ENCODE measurements at places on chromosomes 3 and 15.

GRCh38 chr3:65889707-65890099 lies 149.0 kb downstream of the MAGI1 start:
- no peak for DNase-seq

GRCh38 chr3:30477149-30477921 lies 129.1 kb upstream of the TGFBR2 start:
- no peak for DNase-seq

DNA sequence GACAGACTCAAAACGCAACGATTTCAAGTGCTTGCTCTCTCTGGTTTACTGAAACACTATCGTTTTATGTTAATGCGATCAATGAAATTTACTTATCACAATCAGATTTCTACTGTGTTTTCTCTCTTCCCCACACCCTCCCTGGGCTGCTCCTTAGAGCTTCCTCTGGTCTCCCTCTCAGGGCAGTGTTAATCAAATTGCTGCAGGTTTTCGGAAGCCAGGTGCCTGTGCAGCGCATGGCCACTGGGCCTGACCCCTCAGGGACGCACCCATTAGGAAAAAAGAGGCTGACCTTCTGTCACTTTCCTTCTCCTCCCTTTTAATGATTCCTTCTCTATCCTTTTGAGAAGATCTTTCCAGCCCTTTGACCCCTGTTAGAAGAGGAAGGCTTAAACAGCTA lies 134.5 kb upstream of the ONECUT1 start:
- DNase-seq = no peak

- DNase-seq = no peak
Observed at GRCh38 chr3:87798567-87798947, 260.2 kb downstream of the CGGBP1 start.

GRCh38 chr3:112778353-112778948 lies 68.2 kb downstream of the CD200R1L start:
- DNase-seq = no peak

All from stimulated activated CD8-positive, alpha-beta memory T cell treated with anti-CD3 and anti-CD28 coated beads, Interleukin-12 subunit alpha, Interleukin-12 subunit beta, amount 100 ng/mL, for 4 hours (primary cell).